ENCODE measurements at places on chromosomes 12 and 14. TPM values are rescaled to one million over a fixed set of nuclear protein-coding genes. Genes with fewer than 3 reads are reported as not detected.
A peak's percentile ranks its signal among the peaks of the same experiment; 100 is the strongest.

The ZNF140 gene
- total RNA-seq: 12.5 TPM

GRCh38 chr12:45637242-45637641 is 92.3 kb upstream of the ARID2 start:
- DNase-seq: no peak

DNA sequence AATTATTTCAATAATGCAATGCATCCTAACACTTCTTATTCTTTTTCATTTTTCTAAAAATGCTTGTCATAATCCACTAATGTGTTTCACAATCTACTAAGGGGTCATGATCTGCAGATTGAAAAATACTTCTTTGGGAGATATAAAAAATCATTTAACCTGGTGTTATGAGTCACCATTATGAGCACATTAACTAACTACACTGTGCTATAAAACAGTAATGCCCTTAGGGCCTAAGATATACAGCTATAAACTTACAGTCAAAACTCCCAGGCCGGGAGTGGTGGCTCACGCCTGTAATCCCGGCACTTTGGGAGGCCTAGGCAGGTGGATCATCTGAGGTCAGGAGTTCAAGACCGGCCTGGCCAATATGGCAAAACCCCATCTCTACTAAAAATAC is 14.2 kb downstream of the ATXN2 start:
- no peak for DNase-seq

GRCh38 chr12:113802000-113802749 is 163.9 kb downstream of the RBM19 start:
- no peak for DNase-seq

- no peak for DNase-seq
Observed at GRCh38 chr12:13547283-13547682, 350.8 kb downstream of the EMP1 start.

GRCh38 chr12:67650388-67651131 is 2.0 kb downstream of the DYRK2 start:
- DNase-seq: no peak

The KRT75 gene
- total RNA-seq: not detected

GRCh38 chr12:34107781-34108404 is 85.6 kb downstream of the ALG10 start:
- DNase-seq: no peak

DNA sequence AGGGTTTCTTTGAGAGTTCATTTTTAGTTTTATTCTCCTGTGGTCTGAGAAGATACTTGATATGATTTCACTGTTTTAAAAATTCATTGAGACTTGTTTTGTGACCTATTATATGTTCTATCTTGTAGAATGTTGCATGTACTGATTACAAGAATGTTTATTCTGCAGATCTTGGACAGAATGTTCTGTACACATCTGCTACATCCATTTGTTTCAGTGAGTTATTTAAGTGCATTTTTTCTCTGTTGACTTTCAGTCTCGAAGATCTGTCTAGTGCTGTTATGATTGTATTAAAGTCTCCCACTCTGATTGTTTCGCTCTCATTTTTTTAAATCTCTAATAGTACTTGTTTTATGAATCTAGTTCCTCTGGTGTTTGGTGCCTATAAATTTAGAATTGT is 1319.8 kb downstream of the TMEM121 start:
- no peak for DNase-seq

The PSMB5 gene
- 113 TPM for total RNA-seq

GRCh38 chr14:81285245-81285644 is 64.5 kb upstream of the GTF2A1 start:
- no peak for DNase-seq

GRCh38 chr14:93728651-93729016 is 59.7 kb downstream of the PRIMA1 start:
- no peak for DNase-seq

DNA sequence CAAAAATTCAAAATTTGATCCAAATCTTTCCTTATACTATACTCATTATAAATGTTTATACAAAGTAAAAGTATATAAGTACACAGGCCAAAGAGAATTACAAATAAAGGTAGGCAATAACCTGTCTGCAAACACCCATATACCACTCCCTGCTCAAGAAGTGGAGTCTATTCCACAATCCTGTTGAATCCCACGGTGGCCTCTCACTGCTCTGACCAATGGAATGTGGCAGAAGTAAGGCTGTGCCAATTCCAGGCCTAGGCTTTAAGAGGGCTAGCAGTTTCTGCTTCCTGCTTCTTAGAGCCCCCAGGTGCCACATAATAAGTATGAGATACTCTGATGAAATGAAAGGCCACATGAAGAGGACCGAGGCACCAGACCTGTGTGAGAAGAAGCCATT is 79.8 kb upstream of the CFL2 start:
- no peak for DNase-seq

DNA sequence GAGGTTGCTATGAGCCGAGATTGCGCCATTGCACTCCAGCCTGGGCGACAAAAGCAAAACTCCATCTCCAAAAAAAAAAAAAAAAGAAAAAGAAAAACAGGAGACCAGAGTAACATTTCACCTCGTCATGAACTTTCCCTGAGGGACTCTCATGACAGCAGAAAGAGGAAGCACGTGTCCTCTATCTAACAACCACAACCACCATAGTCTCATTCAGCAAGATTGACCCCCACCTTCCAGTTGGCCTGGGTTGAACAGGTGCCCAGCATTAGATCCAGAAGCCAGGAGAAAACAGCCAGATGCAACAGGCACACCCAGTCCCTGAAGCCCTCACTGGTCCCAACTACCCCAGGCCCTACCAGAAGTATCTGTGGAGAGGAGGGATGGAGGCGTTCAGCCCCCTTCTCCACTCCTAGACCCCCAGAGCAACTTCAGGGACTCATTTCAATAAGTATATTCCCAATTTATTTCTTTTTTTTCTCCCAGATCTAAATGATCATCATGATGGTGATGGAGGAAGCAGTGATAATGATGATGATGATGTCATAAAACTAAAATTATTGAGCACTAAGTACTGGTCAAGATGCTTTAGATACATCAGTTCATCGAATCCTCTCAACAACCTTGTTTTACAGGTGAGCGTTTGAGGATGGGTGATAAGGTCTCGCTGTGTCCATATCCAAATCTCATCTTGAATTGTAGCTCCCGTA is 235.0 kb downstream of the EFCAB11 start:
- DNase-seq: no peak

The ERC1 gene
- 97.8 TPM for total RNA-seq

- DNase-seq: no peak
Observed at GRCh38 chr14:26255213-26255612, 342.6 kb downstream of the NOVA1 start.

The PCED1B gene
- total RNA-seq: 3.0 TPM

DNA sequence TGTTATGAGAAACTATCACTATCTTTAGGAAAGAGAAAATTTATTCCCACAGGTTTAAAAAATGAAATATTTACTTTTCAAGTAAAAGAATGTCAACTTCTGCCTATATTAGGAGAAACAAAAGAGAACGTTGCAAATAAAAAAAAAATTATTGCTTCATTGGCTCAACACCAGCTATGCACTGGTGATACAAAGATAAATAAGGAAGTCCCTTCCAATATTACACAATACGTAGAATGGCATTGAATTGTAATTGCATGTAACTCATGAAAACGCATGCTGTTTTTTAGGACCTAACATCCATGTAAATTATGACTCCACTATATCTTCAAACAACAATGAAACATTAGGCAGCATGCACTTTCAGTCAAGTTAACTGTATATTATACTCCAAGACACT is 56.4 kb upstream of the RERGL start:
- no peak for DNase-seq

The NTF3 gene
- total RNA-seq: 1.8 TPM

GRCh38 chr14:68949601-68949965 is 29.5 kb downstream of the ACTN1 start:
- no peak for DNase-seq

GRCh38 chr12:64004641-64005040 is 160.1 kb downstream of the SRGAP1 start:
- DNase-seq: no peak

The RIPK3 gene
- total RNA-seq: 3.5 TPM

GRCh38 chr12:45774508-45775162 is 45.1 kb downstream of the ARID2 start:
- no peak for DNase-seq

GRCh38 chr14:94691660-94692034 is 78.3 kb downstream of the GSC start:
- no peak for DNase-seq

DNA sequence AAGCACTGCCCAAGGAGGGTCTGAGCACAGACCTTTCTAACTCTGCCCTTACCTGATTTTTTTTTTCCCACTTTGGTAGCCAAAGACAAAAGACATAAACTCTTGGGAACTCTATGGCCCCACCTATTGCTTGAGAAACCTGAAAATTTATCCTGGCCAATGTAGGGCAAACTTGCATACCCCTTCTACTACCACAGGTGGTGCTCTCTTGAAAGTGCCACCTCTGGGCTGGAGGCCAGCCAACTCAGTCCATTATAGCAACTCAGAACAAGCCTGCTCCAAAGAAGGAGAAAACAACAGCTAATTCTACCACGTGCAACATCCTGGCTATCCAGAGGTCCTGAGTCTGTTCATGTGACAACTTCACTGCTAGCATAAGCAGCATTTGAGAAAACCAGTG is 55.7 kb upstream of the ABCD2 start:
- no peak for DNase-seq

- peak; percentile 79 for DNase-seq
Observed at GRCh38 chr14:89794096-89794495, 160.4 kb downstream of the EFCAB11 start.

GRCh38 chr12:15116086-15116485 is 105.1 kb downstream of the RERG start:
- peak; percentile 70 for DNase-seq

- DNase-seq: no peak
Observed at GRCh38 chr14:103315351-103315911, 18.6 kb upstream of the EIF5 start.

DNA sequence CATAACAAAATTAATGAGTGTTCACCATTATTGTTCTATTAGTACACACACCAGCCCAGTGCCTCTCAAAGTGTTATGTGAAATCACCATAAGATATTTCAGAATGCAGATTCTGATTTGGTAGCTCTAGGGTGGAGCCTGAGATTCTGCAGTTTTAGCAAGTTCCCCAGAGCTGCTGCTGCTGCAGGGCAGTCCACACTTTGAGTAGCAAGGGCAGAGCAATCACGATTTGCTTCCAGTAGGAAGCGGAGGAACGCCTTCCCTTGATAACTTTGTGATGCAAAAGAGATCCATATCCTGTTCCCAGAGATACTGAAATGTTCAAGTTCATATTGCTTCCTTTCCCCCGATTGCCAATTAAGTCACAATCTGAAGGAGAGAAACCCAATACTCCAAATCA is 57.9 kb downstream of the SLC17A8 start:
- no peak for DNase-seq

- no peak for DNase-seq
Observed at GRCh38 chr12:240566-240965, 22.1 kb downstream of the SLC6A13 start.

The TMEM116 gene
- 7.5 TPM for total RNA-seq
